ENCODE measurements at places on chromosomes 1 and 21. TPM values are rescaled to one million over a fixed set of nuclear protein-coding genes. Genes with fewer than 3 reads are reported as not detected.
A peak's percentile ranks its signal among the peaks of the same experiment; 100 is the strongest.

DNA sequence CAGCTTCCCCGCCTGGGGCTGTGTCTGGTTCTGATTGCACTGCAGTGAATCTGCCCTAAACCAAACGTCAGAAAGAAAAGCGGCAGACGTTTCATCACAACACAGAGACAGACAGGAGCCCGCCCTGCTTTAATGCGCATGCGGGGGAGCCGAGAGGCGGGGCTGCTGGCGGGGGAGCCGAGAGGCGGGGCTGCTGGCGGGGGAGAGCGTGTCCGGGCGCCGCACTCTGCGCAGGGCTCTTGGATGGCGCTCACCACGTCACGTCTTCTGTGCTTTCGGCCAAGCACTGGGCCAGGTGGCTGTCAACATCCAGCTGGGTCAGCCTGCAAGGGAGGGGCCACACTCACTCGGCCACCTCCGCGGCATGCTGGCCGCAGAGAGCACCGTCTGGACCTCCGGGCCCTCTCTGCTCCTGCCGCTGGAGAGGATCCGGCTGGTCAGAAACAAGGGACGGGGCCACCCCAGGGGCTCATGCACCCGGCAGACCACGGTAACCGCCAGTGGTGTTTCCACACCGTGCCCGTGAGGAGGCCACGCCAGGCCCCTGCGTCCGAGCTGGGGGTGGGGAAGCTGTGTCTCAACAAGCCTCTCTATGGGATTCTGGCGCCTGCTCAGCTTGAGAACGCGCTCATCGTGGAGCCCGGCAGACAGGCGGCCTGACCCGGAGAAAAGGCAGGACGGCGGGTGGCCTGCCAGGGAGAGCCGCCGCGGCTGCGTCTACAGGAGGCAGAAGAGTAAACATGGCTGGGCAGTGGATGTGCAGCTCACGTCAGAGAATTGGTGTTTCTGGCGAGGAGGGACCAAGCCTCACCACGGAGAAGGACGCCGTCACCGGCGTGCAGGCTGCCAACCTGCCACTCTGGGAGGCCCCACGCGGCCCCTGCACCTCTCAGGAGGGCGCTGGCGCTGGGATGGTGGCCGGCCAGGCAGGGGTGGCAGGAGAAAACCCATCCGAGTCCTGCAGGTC is 4.8 kb downstream of the FAAP20 start:
- peak; percentile 94 for DNase-seq

The NT5C1A gene
- polyA plus RNA-seq = 0.73 TPM

DNA sequence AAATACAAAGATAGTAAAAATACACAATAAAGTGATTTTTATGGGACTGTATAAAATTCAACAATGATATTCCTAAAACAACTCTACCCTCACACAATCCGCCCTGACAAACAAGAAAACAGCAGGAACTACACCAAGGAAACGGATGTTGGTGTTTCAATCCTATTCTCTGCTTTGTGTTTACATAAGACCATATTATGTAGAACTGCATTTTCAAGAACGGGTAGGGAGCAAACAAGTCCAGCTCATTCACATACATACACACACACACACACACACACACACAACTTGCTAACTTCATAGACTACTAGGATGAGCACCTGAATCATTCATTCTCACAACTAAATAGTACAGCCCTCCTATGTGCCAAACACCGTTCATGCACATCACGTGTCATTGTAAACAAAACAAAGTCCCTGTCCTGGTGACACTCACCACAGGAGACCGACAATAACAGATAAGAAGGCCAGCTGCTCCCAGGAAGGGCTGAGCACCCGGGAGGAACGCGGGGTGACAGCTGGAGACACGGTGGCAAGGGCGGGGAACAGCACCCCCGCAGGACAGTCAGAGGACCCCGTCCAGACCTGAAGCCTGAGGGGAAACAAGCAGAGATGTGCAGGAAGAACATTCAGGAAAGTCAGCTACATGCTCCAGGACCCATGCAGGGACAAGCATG is 43.0 kb downstream of the NPHP4 start:
- peak; percentile 79 for DNase-seq

DNA sequence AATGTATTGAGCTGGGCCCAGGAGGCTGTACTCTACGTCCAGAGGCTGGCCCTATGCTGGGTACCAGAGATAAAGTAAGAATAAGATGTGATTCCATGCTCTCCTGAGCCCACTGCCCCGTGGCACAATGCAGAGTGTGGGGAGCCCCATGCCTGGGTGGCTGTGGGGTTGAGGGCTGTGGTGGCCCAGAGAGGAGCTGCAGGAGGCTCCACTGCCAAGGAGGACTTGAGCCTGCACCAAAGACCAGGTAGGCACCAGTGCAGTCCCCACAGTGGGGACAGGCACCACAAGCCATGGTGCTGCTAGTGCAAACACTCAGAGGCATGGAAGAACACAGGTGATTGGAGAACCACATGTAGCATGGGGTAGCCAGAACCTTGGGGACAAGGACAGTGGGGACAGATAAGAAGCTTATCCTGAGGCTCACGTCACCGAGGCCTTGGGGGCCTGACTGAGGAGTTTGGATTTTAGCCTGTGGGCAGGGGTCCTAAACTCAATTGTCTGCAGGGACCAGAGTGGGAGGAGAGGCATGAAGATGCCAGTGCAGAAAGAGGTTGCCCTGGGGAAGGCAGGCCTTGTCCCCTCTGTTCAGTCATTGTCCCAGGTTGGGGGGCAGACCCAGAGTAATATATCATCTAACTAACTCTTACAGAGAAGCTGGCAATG is 21.9 kb upstream of the EPS8L3 start:
- DNase-seq = no peak

GRCh38 chr1:180165509-180166435 is 11.1 kb downstream of the QSOX1 start:
- DNase-seq = no peak

The PARP1 gene
- 239 TPM for polyA plus RNA-seq

GRCh38 chr1:167298325-167298724 is 77.6 kb downstream of the POU2F1 start:
- DNase-seq = no peak

GRCh38 chr1:198253668-198254067 is 96.9 kb downstream of the NEK7 start:
- no peak for DNase-seq

GRCh38 chr1:37631036-37631435 is 3.7 kb downstream of the RSPO1 start:
- no peak for DNase-seq

The CCDC181 gene
- polyA plus RNA-seq = 1.2 TPM

- DNase-seq = no peak
These were observed 7.8 kb upstream of the MMEL1 start for GRCh38 chr1:2640626-2641025.

- DNase-seq = no peak
These were observed 7.8 kb downstream of the UBE2Q1 start for GRCh38 chr1:154550657-154551056.

DNA sequence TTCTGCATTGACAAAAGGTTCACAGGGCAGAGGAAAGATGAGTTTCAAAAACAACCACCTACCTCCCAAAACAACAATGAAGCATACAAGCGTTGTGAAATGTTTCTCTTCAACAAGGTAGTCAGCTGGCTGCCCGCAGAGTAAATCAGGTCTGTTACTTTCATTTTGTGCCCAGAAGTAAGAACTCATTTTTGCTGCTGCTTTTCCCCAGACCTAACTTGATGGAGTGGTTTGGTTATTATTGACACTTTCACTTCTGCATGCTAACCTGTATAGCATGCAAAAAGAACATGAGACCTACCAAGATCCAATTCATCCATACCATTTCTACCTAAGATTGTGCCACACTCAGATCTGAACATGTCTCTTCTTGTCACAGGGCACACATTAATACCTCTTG is 1.3 kb downstream of the SLC9C2 start:
- DNase-seq = no peak

- no peak for DNase-seq
These were observed 965.7 kb downstream of the NCAM2 start for GRCh38 chr21:21963911-21964310.

GRCh38 chr1:208025031-208025430 is 114.1 kb upstream of the CD34 start:
- no peak for DNase-seq

- no peak for DNase-seq
These were observed 6.9 kb upstream of the PTGFR start for GRCh38 chr1:78483903-78484302.

GRCh38 chr1:222073307-222073995 is 331.6 kb upstream of the DUSP10 start:
- no peak for DNase-seq

The FCAMR gene
- not detected for polyA plus RNA-seq

The IL24 gene
- polyA plus RNA-seq = not detected

DNA sequence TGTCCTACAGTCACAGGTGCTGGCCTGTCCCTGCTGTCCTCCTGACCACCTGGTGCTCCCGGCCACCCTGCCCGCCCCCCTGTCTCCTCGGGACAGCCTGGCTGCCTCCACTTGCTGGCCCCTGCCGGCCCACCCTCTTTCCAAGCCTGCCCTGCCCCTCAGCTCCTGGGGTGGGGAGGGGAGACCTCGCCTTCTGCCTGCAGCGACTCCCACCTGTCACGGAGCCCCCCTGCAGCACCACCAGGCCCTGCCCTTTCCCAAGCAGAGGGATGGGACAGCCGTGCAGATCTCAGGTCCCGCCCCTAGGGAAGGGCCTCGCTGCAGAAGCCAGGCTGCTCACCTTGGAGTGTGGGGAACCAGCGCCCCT is 7.5 kb downstream of the LRRC3 start:
- DNase-seq = no peak

The DNALI1 gene
- polyA plus RNA-seq = 17.4 TPM

DNA sequence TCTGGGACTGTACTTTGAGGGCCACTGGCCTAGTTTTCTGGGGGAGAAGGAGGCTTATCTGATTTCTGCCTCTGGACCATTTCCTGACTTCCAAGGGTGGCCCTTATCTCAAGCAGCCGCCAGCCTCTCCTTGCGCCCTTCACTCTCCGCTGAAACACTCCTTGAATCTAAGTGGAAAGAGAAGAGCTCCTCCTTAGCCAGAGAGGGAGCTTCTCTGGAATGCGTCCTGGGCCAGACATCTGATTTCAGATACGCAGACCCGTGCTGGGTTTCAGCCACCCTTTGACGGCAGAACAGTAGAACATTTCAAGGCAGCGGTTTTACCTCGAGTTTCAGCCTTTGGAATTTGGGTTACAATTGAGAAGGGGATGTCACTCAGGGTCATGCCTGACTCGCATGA is 308.0 kb downstream of the CAMTA1 start:
- DNase-seq = no peak

- DNase-seq = no peak
These were observed 163.2 kb upstream of the HMCN1 start for GRCh38 chr1:185570962-185571361.

The LMX1A gene
- polyA plus RNA-seq = not detected

DNA sequence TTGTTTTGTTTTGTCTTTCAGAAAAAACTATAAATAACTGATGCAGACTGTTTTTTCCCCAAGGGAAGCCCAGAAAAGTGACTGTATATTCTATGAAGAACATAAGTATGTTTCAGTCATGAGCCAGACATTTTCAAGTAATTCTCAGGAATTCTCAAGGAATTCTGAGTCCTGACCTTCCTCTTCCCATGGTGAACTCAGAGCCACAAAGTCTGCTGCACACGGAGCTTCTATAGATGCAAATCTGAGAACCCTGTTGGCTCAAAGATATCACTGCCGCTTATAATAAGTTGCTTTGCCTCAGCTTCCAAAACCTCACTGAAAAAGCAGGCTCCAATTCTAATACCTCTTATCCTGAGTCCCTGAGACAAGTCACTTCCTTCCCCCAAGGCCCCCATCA is 418.5 kb upstream of the RUNX1 start:
- DNase-seq = no peak

DNA sequence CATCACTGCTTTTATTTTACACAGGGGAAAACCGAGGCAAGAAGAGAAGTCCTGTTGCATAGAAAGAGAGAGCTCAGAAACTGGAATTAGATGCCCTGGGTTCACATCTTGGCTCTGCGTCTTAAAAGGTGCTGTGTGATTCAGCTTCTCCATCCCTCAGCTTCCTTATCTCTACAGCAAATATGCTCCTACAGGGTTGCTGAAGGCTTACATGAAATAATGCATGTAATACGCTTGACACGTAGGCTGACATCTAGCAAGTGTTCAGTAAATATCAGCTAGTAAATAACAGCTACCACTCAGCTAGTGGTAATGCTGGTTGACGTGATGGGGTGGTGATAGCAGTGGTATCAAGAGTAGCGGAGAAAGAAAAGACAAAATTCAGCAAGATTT is 77.1 kb upstream of the CD55 start:
- no peak for DNase-seq

DNA sequence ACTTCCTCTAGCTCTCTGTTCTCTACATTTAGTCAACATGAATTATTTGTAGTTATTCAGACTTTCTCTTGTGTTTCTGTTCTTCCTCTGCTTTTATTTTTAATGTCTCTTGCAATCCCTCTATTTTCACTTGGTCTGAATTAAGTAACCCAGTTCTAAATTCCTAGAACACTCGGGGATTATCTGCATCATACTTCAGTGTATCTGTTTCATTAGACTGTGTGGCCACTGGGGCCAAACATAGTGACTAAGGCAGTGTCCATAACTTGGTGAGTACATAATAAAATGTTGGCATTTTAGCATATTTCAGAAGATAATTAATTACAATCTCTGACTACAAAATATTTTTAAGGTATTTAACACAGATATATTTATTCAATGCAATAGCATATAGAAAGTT is 1087.2 kb upstream of the B3GALT2 start:
- DNase-seq = no peak

- no peak for DNase-seq
These were observed 102.9 kb downstream of the EPB41 start for GRCh38 chr1:29017235-29017634.

The RAB25 gene
- not detected for polyA plus RNA-seq

- no peak for DNase-seq
These were observed 5.2 kb downstream of the PPFIA4 start for GRCh38 chr1:203031467-203031866.

The ANKRD34A gene
- 3.6 TPM for polyA plus RNA-seq

DNA sequence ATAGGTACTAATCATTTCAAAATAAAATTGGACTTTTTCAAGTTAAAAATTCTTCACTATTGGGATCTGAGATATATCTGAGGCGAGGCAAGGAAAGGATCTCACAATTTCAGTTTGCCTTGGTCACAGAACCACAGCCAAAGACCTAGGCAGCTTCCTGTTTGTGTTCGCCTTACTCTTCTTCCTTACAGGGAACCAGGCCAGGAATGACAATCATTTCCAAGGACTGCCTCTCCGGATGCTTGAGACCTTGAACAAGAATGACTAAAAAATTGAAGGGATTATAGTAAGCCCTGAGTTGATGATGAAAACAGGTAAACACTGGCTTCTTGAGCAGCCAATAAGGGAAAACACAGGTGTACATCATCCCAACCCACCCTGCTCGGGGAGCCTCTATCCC is 35.2 kb upstream of the SERBP1 start:
- DNase-seq = no peak

DNA sequence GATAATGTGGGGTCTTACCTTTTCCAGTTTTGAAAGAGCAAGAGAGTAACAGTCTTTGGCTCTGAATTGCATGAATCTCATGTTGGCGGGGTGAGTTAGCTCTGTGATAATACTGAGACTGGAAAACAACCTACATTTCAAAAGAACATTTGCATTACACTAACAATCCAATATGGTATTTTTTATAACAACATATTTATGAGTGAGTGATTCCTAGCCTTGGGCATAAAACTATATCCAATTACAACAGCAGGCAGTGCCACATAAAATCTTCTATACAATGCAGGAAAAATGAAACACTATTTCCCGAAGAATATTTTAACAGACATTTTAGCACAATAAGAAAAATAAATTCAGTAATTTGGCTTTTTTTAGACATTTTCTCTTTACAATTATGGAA is 303.0 kb downstream of the KCNT2 start:
- no peak for DNase-seq

Data from SK-N-SH (cell line).